ENCODE measurements at places on chromosomes 11 and 22.

DNA sequence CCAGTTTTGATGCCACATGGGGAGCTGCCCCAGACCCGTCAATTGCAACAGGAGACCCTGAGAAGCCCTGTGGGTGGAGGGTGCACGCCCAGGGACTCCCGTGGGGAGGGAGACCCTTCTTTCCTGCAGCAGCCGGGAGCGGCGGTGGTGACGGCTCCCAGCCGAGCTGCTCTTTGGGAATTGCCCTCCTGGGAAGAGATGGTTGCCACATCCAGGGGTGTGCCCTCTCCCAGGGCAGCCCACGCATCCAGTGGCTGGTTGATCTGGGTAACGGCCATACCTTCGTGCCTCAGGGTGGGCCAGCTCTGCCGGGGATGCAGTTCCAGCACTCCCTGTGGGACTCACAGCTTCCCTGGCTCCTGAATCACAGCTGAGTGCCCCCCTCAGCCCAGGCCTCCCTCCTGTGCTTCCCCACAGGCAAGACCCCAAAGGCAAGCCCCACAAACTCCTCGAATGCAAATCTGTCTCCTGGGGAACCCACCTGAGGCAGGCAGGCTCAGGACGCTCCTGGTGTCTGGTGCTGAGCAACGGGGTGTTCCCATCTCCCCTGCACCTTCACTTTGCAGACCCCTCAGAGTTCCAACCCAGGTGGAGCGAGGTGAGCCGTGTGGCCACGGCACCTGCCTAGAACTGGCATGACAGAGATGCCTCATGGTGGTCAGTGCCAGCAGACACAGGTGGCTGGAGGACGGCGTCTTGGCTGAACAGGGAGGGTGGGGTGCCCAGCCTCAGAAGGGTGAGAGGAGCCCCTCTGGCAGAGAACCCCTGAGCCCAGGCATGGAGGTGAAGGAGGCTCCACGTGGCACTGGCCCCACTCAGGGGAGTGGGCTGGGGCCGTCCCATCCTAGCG lies 1027.4 kb downstream of the BRD1 start:
- no peak for DNase-seq

GRCh38 chr11:2725368-2726300 lies 25.8 kb upstream of the KCNQ1OT1 start:
- no peak for DNase-seq

- DNase-seq = no peak
These were observed 809.6 kb upstream of the API5 start for GRCh38 chr11:42502151-42502550.

DNA sequence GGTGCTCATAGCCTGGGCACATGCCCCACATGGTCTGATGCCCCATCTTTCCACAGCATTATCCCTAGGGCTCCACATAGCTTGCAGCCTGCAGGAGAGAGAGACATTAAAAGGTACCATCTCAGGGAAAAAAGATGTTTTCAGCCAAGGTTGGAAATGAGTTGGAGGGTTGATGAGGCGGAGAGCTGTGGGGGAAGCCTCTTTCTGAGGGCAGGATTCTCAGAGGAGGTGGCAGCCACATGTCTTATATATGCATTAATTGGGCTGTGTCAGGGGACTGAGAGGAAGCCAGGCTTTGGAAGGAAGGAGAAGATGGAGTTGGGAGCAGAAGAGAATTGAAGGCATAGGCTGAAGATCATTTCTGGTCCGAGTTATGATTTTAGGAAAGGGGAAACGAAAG lies 57.8 kb downstream of the CEP164 start:
- DNase-seq = no peak

GRCh38 chr11:79025622-79026021 lies 415.2 kb downstream of the TENM4 start:
- DNase-seq = no peak

- DNase-seq = no peak
These were observed 494.6 kb upstream of the FAT3 start for GRCh38 chr11:91730057-91730456.
